Glutamatergic neuron (in vitro differentiated cells): ENCODE measurements at places on chromosomes 11 and 22.
A peak's percentile ranks its signal among the peaks of the same experiment; 100 is the strongest.

DNA sequence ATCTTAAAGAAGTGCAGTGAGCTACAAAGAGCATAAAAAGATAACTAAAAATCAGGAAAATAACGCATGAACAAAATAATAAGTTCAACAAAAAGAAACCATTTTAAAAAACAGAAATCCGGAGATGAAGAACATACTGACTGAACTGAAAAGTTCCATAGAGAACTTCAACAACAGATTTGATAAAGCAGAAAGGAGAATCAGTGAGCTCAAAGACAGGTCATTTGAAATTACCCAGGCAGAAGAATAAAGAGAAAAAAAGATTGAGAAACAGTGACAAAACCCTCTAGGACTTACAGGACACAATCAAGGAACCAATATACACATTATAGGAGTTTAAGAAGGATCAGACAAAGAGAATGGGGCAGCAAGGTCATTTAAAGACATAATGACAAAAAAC, 334.3 kb downstream of the NTM start:
- no peak for DNase-seq

- DNase-seq = peak; percentile 80
Measured at GRCh38 chr11:2214527-2215229, 43.1 kb upstream of the TH start.

- DNase-seq = no peak
Measured at GRCh38 chr11:17224727-17225126, 16.9 kb upstream of the PIK3C2A start.

DNA sequence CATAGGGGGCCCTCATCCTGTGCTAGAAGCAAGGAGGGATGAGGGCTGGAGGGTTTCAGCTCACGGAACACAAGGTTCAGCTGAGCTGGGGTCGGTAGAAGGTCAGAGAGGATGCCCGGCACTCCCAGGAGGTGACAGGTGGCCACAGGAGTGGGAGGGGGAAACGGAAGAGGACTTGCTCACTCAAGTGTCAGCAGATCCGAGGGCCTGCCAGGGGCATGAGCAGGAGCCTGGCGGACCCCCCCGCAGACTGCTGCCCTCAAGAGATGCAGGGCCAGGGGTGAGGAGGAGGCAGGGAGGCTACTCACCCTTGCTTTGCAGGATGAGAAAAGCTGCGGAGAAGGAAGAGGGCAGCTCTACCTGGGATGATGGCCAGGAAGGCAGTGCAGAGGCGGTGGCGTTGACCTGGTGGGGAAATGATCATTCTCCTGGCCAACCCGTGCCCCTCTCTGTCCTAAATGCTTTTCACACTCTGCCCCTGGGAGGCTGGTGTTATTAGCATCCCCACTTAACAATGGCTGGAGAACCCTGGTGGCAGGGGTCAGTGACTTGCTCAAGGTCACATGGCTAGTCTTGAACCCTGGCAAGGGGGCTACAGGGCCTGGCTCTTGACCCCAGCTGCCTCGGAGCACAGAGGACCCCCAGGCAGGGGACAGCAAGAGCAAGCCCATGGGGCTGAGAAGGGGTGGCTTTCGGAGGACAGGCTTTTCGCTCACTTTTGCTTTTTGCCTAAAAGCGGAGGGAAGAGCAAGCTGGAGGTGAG, 30.1 kb upstream of the CSNK1E start:
- DNase-seq = peak; percentile 49

- no peak for DNase-seq
Measured at GRCh38 chr11:70323806-70324205, 53.3 kb downstream of the PPFIA1 start.

- no peak for DNase-seq
Measured at GRCh38 chr22:49833340-49834007, 5.8 kb upstream of the BRD1 start.

- no peak for DNase-seq
Measured at GRCh38 chr11:1660111-1660867, 30.7 kb downstream of the KRTAP5-5 start.

DNA sequence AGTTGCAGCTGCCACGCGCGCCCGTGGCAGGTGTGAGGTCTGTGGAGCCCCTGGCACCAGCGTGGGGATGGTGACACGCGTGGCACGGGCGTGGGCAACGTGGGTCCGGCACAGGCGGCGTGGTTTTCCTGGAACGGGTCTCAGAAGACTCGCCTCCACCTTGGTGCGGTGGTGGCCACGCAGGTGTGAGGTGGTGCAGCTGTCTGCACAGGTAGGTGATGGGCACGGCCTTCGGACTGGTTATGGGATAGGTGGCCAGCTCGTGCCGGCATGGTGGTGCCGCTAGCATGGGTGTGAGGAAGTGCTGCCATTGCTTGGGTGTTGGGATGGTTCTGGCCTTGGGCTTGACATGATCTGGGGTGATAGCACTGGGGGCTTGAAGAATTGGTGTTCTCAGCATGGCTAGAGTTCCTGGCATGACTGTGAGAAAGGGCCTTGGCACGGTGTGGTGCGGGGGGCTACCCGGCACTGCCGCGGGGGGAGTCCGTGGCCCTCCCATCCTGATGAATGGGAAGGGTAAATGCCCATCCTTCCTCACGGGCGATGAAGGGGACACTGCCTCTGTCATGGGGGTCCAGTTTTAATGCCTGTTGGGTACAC, 531 bp downstream of the DAGLA start:
- DNase-seq = no peak

- no peak for DNase-seq
Measured at GRCh38 chr22:47888817-47889216, 1126.4 kb downstream of the TBC1D22A start.

- peak; percentile 43 for DNase-seq
Measured at GRCh38 chr22:44567846-44568493, 69.9 kb upstream of the RTL6 start.

- no peak for DNase-seq
Measured at GRCh38 chr11:19814421-19814820, 101.8 kb downstream of the NAV2 start.

GRCh38 chr11:128290106-128290840, 297.1 kb downstream of the ETS1 start:
- DNase-seq = peak; percentile 44

- no peak for DNase-seq
Measured at GRCh38 chr11:39777035-39777434, 1682.4 kb downstream of the LRRC4C start.

- no peak for DNase-seq
Measured at GRCh38 chr22:30780026-30780425, 85.4 kb downstream of the OSBP2 start.

DNA sequence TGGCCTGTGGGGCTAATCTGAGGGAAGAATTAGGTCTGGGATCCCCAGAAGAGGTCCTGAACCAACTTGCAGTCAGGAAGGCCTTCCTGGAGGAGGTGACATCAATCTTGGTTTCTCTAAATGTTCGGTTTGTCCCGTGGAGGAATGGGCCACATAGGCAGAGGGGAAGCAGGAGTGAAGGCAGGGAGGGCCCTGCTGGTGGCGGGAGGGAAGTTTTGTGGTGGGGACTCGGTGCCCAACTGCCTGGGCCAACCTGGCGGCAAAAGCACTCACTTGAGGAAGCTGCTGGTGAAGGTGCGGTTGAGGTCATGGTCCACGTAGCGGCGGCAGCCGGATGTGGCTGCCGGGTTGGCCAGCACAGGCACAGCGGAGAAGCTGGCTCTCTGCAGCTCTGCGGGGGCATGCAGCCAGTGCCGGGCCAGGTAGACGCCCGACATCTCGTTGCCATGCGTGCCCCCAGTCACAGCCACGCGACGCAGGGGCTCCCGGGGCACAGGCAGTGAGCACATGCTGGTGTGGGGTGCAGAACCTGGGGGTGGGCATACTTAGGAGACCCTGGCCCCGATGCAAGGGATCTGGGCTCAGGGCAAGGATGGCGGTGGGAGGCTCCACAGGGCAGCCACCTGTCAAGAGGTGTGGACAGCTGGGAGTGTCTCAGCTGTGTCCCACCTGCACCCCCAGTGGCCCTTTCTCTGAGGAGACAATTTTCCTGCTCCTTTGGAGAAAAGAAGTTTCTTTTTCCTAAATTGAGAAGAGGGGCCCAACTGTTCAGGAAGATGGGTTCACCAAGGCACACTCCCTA, 3.8 kb downstream of the ACY3 start:
- no peak for DNase-seq

GRCh38 chr11:119336744-119337469, 2.6 kb downstream of the RNF26 start:
- no peak for DNase-seq

DNA sequence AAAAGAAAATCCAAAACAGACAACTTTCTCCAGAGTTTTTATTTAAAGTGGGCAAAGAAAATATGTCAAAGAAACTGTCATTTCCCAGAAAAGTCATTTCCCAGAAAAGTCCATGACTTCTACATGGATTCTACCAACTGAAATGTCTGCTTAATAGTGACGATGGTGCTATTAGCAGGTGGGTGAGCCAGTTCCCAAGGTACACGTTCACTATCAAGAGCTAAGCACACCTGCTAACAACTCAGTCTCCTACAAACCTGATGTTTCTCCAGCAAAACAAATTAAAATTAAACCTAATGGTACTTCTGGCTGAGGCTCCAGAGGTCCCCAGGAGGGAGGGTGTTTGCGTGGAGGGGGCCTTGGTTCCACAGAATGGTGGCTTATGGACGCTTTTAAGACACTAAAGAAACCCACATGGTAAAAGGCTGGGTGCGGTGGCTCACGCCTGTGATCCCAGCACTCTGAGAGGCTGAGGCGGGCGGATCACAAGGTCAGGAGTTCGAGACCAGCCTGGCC, 26.8 kb downstream of the POU2AF1 start:
- DNase-seq = no peak

DNA sequence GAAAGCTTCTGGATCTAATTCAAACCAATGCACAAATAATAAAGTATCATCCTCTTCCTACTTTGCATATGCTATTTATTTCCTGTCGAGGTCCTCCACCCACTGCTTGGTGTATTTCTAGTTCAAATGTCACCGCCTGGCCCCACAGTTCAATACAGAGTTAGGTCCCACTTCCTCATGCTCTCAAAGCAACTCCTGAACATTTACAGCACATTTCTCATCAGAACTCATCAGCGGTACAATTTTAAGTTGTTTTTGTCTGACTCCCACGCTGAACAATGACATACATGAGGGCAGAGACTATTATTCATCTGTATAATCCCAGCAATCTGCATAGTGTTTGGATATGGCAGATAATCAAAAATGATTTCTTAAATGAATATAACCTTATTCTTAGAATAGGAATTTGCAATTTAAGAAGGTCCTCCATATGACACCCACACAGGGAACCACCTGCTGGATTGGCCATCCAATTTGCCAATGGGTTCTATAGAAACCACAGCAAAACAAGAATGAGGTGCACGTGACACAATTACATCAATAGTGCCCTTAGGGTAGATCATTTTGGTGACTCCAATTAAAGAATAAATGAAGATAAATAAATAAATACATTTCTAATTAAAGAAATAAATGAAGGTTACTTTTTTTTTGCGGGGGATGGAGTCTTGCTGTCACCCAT, 54.2 kb downstream of the SLC25A17 start:
- no peak for DNase-seq

DNA sequence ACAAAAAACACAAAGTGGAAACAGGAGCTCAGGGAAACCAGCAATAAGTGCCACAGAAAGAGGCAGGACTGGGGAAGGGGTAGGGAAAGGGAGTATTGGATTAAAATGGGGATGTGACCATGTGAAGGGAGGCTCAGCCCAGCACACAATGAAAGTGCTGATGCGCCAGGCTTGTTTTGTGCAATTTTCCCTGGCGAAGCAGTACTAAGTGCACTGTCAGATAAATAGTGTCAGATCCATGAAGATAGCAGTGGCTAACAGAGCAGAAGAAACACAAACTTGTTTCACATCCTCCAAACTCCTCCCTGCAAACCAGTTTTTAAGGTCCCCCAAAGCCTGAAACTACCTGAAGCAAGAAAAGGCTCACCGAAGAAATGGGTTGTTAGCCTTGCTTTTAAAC, 50.7 kb upstream of the RAPSN start:
- no peak for DNase-seq

GRCh38 chr11:123628936-123629683, 25.3 kb downstream of the SCN3B start:
- no peak for DNase-seq

DNA sequence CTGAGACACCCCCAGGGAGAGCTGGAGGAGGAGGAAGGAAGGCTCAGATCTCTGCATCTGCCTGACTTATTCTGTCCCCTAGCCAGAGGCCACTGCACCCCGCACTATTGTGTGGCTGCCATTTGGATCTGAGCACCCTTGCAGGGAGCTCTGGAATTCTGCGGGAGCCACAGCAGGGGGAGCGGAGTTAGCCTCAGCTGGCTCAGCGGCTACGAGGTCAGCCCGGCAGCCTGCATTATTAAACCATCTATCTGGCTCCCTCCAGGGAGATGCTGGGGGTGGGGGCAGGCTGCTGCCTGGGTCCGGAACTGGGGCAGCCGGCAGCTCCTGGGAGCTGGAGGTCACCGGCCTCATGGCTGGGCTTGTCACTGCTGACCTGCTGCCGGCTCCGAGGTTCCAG, 6.5 kb upstream of the ELFN2 start:
- peak; percentile 81 for DNase-seq

DNA sequence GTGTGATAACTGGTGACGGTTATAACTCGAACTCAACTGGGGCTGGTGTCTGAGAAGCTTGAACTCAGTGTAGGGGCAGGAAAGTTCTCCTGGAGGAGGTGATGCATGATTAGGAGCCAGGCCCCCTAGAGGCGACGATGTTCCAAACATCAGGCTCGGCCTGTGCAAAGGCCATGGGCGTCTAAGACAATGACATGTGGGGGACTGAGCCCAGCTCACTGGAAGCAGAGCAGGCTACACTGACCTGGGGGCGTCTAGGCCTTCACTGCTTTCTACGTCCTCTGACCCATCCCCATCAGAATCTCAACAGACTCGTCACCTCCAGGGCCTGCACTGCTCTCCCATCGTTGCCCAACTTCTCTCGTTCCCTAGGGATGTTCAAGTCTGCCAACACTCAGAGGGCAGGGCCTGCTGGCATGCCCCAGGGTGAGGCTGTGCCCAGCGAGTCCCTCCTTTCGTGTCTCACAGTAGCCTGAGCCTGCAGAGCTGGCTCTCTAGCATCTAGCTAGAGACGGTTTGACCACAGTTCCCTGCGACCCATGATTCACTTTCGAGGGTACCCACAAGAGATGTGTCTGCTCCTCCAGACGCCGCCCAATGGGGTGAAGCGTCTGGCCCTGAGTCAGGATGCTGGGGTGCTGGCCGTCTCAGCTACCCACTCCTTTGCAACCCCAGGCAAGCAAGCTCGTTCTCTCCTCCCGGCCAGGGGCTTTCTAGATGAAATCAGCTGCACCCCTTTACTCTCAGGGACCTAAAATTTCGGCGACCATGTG, 1.1 kb upstream of the ATG16L2 start:
- DNase-seq = peak; percentile 56

GRCh38 chr11:2268729-2269600, 1.4 kb downstream of the ASCL2 start:
- DNase-seq = no peak

GRCh38 chr11:85698195-85698594, 12.2 kb upstream of the CCDC89 start:
- no peak for DNase-seq
